ENCODE measurements at places on chromosomes 2 and 18.

DNA sequence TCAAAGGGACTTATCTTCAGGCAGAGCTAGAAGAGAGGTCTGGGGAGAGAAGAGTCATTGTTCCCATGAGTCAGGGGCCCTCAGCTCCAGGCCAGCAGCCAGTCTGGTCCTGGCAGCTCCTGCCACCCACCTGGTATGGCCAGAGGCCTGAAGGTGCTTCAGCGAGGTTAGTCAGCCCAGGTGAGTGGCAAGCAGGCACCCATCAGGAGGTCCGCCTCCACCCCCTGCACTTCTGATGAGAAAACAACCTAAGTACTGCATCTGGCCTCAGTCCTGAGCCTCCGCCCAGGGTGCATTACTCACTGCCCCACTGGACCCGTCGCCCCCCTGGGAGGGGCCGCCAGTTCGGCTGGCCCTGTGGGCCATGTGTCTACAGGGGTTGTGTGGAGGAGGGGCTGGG, 130.2 kb downstream of the INHBB start:
- DNase-seq, result no peak

DNA sequence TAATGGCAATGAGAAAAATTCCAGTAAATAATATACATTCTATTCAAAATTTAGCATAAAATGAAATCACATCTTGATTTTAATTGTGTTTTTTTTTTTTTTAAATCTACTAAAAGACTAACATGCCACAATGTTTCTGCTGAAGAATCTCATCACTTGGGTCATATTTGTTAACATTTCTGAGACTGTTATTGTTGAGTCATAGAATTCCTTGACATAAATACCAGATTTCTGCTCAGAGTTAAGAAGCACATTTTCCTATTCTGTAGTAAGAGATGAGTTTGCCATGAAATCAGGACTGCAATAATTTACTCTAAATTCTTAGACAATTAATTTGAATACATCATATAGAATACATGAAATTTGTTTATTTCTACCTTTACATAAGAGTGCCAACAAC, 154.9 kb upstream of the KYNU start:
- DNase-seq, result no peak

- no peak for DNase-seq
Measured at GRCh38 chr2:133296401-133296800, 271.9 kb downstream of the NCKAP5 start.

DNA sequence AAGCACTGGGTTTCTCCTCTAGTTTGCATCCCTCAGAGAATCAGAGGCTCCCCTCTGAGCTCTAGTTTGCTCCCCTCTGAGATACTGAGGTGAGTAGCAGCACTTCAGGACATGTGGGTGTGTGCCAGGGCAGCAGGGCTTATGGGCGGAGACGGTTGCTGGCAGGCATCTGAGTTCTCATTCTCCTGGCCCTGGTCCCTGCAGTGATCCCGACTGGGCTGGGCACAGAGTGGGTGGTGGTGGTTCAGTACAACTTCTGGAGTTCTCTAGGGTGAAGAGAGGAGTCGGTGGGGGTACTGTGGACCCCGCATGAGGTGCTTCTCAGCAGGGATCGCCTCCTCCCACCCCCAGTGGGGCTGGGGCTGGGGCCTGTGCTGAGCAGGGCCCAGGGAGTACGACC, 47.9 kb downstream of the BOLA3 start:
- DNase-seq, result no peak

GRCh38 chr18:75240433-75240832, 29.8 kb downstream of the TSHZ1 start:
- DNase-seq, result no peak

Measured in suppressor macrophage (primary cell).